Urinary bladder (tissue), 4 donors: ENCODE measurements at places on chromosomes 11 and 22. TPM values are rescaled to one million over a fixed set of nuclear protein-coding genes. Genes with fewer than 3 reads are reported as not detected.

C11orf16 gene
- total RNA-seq, result not detected

GRCh38 chr11:71396548-71397123 is 51.6 kb downstream of the DHCR7 start:
- DNase-seq, result no peak

DNA sequence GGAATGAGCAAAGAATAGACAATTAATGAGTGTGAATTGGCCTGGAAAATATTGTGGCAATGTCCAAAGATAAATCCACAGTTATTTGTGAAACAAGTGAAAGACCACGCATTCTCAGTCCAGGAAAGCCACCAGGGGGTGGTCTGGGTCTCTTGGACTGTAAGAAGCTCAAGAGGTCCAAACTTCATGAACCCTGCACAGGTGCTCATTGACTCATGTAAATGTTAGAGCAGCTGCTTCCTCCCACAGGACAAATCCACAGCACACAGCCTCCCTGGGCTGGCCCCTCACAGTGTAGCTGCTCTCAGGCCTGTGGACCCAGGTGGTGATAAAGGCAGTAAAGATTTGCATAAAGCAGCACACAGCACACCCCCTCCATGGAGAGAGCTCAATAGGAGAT is 114.0 kb downstream of the ZNF280B start:
- no peak for DNase-seq

- peak; percentile 62 for DNase-seq
Measured at GRCh38 chr22:37176464-37177061, 11.5 kb downstream of the C1QTNF6 start.

- DNase-seq, result no peak
Measured at GRCh38 chr11:112412383-112412782, 151.7 kb upstream of the PLET1 start.
